Activated naive CD8-positive, alpha-beta T cell treated with anti-CD3 and anti-CD28 coated beads, Interleukin-2, amount 10 ng/mL, durations not matched to agents 7 days and 5 days (primary cell): ENCODE measurements at places on chromosomes 3 and 15. TPM values are rescaled to one million over a fixed set of nuclear protein-coding genes. Genes with fewer than 3 reads are reported as not detected.

- DNase-seq = no peak
- no peaks in the 10 kb centered on the region for H3K4me1 ChIP-seq
- no peak overlapping the region for H3K27ac ChIP-seq
Observed at GRCh38 chr15:83697716-83698115, 43.8 kb downstream of the ADAMTSL3 start.

GRCh38 chr15:67118808-67119207 is 53.4 kb downstream of the SMAD3 start:
- peak overlapping the region; percentile 1 for H3K27ac ChIP-seq
- peaks cover 21% of the 10 kb centered on the region for H3K36me3 ChIP-seq
- peak; percentile 2 for DNase-seq
- no peak overlapping the region for H3K4me3 ChIP-seq

DNA sequence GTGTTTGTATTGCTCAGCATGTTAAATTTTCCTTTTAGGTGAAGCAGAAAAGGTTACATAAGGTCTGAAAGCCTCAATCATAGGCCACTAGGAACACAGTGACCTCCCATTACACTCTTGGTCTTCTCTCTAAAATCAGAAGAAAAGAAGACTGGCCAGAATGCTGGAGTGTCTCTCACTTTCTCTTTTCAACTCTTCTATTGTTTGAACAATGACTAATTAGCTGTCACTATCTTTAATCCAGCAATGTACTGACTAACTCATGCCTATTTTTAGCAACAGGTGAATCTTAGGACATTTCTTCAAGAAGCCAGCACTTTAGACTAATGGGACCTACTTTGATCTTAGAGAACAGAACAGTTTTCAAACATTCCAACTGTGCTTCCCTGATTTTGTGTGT is 142.8 kb downstream of the TGFBR2 start:
- no peaks in the 10 kb centered on the region for H3K36me3 ChIP-seq
- no peak for DNase-seq
- no peak overlapping the region for H3K4me3 ChIP-seq
- no peak overlapping the region for H3K27ac ChIP-seq
- no peaks in the 10 kb centered on the region for H3K27me3 ChIP-seq

The PKM gene
- total RNA-seq = 965 TPM

The TM4SF18 gene
- total RNA-seq = not detected

The CASR gene
- total RNA-seq = not detected
